ENCODE measurements at places on chromosomes 11 and 22.

DNA sequence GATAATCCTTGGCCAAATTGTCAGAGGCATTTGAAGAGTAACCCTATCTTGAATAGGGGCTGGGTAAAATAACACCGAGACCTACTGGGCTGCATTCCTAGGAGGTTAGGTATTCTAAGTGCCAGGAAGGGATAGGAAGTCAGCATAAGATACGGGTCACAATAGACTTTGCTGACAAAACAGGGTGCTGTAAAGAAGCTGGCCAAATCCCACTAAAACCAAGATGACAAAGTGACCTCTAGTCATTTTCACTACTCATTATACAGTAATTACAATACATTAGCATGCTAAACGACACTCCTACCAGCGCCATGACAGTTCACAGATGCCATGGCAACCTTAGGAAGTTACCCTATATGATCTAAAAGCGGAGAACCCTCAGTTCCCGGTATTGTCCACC lies 964 bp upstream of the REXO2 start:
- DNase-seq = no peak

DNA sequence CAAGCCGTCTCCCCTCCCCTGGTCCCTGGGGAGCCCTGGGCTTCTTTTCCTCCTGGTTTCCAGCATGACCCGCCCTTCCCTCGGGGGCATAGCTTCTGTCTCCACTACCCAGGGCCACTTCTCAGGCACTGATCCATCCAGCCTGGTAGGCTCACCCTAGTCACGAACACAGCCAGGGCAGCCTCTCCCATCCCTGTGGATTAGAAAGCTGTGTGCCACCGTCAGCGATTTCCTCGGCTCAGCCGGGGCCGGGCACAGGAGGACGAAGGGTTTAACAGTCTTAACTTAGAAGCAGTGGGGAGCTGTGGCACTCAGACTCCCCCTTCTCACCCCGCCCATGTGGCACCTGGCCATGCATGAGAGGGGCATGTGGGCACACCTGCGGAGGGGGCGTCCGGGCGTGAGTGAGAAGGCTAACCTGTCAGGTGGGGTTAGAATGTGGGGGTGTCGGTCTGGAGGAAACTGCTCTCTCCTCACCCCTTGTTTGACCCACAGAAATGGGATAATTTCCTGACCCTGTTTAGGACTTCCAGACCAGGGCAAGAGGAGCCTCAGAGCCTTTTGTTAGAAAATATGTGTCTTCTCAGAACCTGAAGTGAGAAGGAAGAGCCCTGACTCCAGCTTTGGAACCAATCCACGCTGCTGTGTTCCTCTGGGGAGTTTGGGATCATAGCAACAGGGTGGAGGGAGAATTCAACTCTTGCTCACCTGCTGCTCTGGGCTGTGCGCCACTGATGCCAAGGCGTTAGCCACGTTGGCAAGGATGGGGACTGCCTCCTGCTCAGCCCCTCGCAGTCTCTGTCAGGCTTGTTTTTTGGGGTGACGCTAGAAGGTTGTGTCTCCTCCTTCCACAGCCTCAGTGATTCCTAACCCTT lies 14.6 kb downstream of the GLB1L2 start:
- no peak for DNase-seq

DNA sequence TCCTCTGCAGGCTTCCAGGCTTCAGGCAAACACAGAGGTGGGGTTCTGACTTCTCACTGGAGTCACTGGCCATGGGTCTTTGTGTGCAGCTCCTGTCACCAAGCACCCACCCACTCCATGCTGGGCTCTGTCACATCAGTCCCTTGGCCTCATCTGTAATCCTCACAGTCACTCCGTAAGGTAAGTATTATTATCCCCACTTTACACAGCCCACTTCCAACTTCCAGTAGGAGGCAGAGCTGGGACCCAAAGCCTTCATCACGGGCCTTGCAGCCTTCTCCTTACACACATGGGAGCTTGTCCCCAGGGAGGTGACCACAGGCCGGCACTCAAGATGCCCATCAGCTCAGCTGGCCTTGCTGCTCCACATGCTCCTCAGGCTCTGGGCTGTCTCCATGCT lies 266.7 kb upstream of the B3GAT1 start:
- DNase-seq = no peak

GRCh38 chr11:6303661-6304060 lies 16.6 kb downstream of the CAVIN3 start:
- no peak for DNase-seq

DNA sequence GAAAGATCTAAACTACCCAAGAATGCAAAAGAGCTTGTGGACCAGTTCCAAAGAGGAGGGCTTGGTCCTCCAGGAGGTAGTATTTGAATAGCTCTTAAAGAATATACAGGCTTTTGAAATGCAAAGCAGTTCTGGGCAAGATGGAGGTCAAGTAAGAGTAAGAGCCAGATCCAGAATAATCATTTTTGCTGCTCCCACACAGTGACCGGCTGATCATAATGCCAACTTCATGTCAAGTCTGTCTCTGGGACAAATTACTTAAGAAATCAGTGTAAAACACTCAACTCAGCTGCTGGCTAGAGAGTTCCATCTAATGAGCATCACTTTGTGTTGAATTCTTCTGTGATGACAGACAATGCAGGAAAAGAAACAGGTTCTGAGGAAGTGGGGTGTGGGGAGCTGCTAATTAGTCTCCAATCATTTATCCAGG lies 250.9 kb upstream of the NARS2 start:
- DNase-seq = no peak

DNA sequence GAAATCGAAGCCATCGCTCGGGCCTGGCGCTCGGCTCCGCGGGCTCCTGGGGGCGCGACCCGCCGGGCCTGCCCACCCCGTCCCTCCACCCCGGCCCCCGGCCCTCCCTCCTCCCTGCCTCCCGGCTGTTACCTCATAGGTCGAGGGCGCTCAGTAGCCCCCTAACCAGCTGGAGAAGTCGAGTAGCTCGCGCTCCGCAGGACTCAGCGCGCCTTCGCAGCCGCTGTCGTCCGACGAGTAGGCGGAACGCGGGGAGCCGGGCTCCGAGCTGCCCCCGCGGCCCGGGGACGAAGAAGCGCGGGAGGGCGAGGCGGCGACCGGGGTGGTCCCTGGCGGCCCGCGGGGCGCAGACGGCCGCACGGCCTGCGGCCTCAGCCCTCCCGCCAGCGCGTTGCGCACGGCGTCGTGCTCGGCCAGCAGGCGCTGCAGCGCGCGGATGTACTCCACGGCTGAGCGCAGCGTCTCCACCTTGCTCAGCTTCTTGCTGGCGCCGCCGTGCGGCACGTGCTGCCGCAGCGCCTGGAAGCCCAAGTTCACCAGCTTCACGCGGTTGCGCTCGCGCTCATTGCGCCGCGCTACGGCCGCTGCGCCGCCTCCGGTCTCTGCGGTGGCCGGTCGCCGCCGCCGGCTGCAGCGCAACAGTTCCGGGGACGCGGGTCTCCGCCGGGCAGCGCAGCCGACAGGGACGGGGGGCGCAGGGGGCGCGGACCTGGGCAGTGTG lies 627 bp downstream of the ASCL2 start:
- DNase-seq = no peak

DNA sequence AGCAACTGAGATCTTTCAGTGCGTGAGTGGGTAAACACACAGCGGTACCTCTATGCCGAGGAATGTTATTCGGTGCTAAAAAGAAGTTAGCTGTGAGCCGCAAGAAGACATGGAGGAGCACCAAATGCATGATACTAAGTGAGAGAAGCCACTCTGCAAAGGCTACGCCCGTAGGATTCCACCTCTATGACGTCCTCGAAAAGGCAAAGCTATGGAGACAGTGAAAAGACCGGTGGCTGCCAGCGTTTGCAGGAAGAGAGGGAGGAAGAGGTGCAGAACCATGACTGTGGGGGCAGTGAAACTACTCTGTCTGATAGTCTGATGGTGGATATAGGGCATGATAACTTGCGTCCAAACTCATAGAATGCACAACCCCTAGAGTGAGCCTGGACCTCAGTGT lies 28.7 kb downstream of the IGF2 start:
- no peak for DNase-seq

Data from activated T-helper 1 cell treated with anti-CD3 and anti-CD28 coated beads, Interleukin-2, amount 50 U/mL, for 16 hours (primary cell).